ENCODE measurements at places on chromosomes 7 and 10.

GRCh38 chr7:134355927-134356326 is 39.2 kb upstream of the SLC35B4 start:
- peak; percentile 48 for DNase-seq
- no peak overlapping the region for H3K27ac ChIP-seq
- no peak overlapping the region for H3K4me3 ChIP-seq
- H3K36me3 ChIP-seq, result no peaks in the 10 kb centered on the region

DNA sequence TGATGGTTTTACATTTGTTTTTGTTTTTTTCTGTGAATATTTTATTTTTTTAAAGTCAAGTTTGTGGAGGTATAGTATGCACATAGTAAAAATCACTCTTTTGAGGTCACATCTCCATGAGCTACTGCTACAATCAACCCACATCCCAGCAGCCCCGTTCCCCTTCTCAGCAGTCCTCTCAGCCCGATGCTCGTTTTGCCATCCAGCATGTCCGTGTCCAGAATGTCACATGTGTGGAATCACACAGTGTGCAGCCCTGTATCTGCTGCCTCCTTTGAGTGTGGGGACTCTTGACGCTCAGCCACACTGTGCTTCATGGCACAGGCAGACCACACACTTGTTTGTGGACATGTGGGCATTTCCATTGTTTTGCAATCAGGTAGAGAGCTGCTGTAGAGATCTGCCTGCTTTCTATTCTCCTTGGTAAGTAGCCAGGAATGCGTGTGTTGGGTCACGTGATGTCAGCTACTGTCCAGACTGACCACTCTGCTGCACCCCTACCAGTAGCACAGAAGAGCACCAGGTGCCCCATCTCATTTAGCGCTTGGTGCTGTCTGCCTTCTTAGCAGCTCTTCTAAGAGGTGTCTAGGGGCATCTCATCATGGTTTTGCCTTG is 71.6 kb upstream of the CAMK2B start:
- DNase-seq, result no peak
- H3K4me3 ChIP-seq, result no peak overlapping the region
- no peaks in the 10 kb centered on the region for H3K4me1 ChIP-seq
- H3K36me3 ChIP-seq, result peaks cover 69% of the 10 kb centered on the region
- H3K27ac ChIP-seq, result no peak overlapping the region
- H3K27me3 ChIP-seq, result no peaks in the 10 kb centered on the region

- H3K4me1 ChIP-seq, result peaks cover 21% of the 10 kb centered on the region
- peaks cover 30% of the 10 kb centered on the region for H3K36me3 ChIP-seq
- H3K27ac ChIP-seq, result peak overlapping the region; percentile 66
- H3K4me3 ChIP-seq, result no peak overlapping the region
These were observed 247.4 kb downstream of the ELMO1 start for GRCh38 chr7:37201003-37201875.

- H3K27ac ChIP-seq, result no peak overlapping the region
- DNase-seq, result no peak
- H3K4me3 ChIP-seq, result no peak overlapping the region
- H3K27me3 ChIP-seq, result no peaks in the 10 kb centered on the region
These were observed 1019.0 kb upstream of the C7orf33 start for GRCh38 chr7:147571436-147572185.

DNA sequence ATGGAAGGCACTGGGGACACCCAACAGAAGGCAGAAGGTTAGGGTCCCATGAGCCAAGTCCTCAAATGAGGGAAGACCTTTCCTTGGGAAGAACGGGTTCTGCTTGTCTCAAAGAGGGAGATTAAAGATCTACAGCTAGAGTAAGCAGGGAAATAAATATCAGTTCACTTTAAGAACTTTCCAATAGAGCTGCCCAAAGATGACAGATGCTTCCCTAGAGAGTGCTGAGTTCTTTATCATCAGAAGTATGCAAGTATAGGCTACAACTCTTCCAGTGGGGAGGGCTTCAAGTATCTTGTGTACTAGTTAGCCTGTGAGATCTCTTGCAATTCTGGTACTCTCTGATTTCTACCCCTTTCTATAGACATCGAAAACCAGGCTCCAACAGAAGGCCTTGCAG is 39.4 kb downstream of the EMX2 start:
- no peak for DNase-seq
- H3K36me3 ChIP-seq, result no peaks in the 10 kb centered on the region
- no peak overlapping the region for H3K27ac ChIP-seq
- H3K4me1 ChIP-seq, result no peaks in the 10 kb centered on the region
- no peak overlapping the region for H3K4me3 ChIP-seq

DNA sequence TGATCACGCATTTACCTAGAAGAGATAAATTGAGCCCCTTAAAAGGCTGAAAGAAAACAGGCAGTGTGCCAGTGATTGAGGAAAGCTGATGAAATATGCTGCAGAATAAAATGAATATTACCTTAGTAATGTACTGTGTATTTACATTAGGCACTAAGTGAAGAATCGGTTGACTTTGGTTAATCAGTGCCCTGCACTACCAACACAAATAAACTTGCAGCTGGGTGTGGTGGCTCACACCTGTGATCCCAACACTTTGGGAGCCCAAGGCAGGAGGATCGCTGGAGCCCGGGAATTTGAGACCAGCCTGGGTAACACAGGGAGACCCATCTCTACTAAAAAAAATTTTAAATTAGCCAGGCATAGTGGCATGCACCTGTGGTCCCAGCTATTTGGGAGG is 148.3 kb upstream of the TCF7L2 start:
- DNase-seq, result no peak
- peaks cover 4% of the 10 kb centered on the region for H3K4me1 ChIP-seq
- no peaks in the 10 kb centered on the region for H3K27me3 ChIP-seq
- no peak overlapping the region for H3K27ac ChIP-seq
- no peaks in the 10 kb centered on the region for H3K36me3 ChIP-seq

DNA sequence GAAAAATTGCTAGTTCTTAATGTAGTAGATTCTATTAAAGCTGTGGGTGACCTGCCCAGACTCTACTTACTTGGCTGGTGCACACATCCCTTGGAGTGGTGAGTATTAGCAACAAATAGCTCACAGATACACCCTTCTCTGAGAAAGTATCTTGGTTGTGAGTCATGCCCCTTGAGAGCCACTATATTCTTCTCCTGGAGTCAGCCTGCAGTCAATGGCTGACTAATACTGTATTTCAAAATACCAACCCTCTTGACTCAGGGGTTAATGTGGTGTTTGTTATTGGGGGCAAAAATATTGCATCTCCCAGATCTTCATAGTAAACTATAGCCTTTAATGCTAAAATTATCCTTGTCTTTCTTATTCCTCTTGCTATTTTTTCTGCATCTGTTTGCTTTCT is 354.9 kb downstream of the BMPER start:
- no peak overlapping the region for H3K27ac ChIP-seq
- no peak for DNase-seq
- H3K36me3 ChIP-seq, result no peaks in the 10 kb centered on the region
- H3K4me3 ChIP-seq, result no peak overlapping the region
- no peaks in the 10 kb centered on the region for H3K4me1 ChIP-seq
- no peaks in the 10 kb centered on the region for H3K27me3 ChIP-seq

DNA sequence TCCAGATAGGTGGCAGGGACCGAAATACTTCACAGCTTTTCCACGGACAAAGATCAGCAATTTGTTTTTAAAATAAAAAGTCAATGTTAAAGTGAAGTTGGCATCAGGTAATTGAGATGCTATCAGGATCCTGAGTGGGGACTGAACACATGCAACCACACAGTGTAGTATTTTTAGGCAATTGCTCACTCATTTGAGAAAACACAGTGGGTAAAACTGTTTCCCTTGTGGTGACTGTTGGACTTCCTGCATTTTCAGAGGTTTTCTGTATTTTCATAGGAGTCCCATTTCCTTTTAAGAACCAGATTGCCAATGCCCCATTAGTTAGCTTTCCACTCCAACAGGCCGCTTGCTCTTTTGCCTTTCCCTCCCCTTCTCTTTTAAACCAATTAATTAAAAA is 159.5 kb upstream of the ZNF32 start:
- no peaks in the 10 kb centered on the region for H3K27me3 ChIP-seq
- DNase-seq, result no peak
- no peaks in the 10 kb centered on the region for H3K36me3 ChIP-seq
- H3K4me3 ChIP-seq, result no peak overlapping the region
- H3K27ac ChIP-seq, result no peak overlapping the region

DNA sequence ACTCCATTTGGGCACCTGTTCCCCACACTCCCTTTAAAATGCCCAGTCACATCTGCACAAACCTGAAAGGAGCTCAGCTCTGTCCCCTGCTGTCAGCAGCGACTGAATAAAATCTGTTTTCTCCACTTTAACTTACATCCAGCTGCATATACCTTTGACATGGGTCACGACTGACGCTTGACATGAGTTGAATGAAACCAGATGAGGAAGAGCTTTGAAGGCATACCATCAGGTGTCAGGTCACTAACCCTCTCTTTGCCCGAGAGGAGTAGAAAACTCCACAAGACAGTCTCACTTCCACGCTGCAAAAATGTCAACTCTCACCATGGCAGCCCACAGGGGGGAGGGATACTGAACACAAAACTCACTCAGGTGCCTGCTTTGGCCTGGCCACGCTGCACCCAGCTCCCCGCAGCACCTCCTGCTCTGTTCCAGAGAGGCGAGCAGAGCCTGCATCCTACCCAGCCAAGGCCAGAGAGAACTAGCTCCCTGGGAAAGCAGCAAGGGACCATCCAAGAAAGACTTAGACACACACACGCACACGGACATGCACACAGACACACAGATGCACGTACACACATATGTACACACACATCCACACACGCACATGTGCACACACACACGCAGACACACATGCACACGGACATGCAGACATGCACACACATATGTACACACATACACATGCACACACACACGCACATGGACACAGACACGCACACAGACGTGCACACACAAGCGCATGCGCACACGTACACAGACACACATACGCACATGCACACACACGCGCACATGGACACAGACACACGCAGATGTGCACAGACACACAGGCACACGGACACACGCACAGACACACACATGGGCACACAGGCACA is 191.0 kb downstream of the MAD1L1 start:
- DNase-seq, result peak; percentile 14
- H3K4me3 ChIP-seq, result no peak overlapping the region
- peaks cover 18% of the 10 kb centered on the region for H3K4me1 ChIP-seq
- H3K27me3 ChIP-seq, result no peaks in the 10 kb centered on the region

DNA sequence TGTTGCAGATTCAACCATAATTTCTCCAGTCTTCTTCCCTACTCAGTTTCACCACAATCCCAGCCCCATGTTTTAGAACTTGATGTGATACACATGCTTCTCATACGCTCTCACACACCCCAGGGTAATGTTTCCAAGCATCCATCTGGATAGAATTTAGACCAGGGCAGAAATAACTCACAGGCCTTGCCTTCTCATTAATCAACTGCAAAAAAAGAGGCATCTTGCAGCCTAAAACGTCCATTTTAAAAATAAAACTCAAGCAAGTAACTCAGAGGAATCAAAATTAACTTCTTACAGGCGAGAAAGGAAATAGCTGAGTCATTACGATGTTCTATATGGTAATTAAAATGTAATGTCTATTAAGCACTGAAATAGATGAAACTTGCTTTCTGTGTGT is 127.2 kb upstream of the RSU1 start:
- H3K27me3 ChIP-seq, result no peaks in the 10 kb centered on the region
- DNase-seq, result no peak
- no peaks in the 10 kb centered on the region for H3K4me1 ChIP-seq
- H3K36me3 ChIP-seq, result no peaks in the 10 kb centered on the region

DNA sequence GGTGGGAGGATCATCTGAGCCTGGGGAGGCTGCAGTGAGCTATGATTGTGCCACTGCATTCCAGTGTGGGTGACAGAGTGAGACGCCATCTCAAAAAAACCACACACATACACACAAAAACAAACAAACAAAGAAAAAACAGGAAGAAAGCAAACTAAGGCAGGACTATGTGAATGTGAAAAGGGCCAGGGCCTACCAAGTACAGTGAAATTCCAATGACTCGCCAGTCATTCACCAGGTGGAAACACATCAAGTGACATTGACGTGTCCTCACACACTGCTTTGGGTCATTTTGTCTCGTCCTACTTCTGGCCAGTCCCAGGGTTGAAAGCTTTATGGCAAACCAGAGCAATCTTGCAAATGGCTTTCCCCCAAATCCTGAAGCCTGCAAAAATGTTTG is 79.9 kb downstream of the HIP1 start:
- H3K4me1 ChIP-seq, result peaks cover 6% of the 10 kb centered on the region
- H3K27me3 ChIP-seq, result no peaks in the 10 kb centered on the region
- no peak overlapping the region for H3K4me3 ChIP-seq
- H3K36me3 ChIP-seq, result peaks cover 7% of the 10 kb centered on the region
- DNase-seq, result no peak
- H3K27ac ChIP-seq, result peak overlapping the region; percentile 46

GRCh38 chr10:73925539-73925938 is 14.6 kb downstream of the PLAU start:
- no peak for DNase-seq
- peaks cover 4% of the 10 kb centered on the region for H3K4me1 ChIP-seq
- no peaks in the 10 kb centered on the region for H3K36me3 ChIP-seq
- no peak overlapping the region for H3K27ac ChIP-seq
- no peak overlapping the region for H3K4me3 ChIP-seq
- no peaks in the 10 kb centered on the region for H3K27me3 ChIP-seq

DNA sequence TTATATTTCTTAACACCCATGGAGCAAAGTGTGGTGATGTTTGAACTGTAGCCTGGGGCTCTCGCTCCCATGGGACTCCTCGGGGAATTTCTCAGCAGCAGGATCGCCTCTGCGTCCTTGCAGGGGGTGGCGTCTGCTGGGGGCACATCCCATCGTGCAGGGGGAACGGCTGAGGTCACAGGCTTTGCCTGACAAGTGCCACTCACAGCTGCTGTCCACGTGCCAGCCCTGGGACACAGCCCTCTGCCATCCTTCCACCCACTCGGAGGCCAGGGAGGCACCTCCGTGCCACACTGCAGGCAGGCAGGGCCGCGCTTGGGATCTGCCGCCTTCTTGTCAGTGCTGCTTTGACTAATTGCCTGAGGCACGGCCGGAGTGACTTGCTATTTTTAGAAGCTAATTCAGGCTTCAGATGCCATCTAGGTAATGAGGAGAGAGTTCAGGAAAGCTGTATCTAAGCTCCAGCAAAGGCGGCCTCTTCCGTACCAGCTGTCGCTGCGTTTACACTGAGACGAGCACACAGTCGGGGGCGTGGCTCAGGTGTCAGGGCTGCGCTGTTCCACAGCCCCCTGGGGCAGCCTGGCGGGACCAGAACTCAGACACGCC is 45.7 kb downstream of the PITRM1 start:
- no peak overlapping the region for H3K27ac ChIP-seq
- DNase-seq, result no peak
- H3K36me3 ChIP-seq, result peaks cover 17% of the 10 kb centered on the region
- no peak overlapping the region for H3K4me3 ChIP-seq

All from lower lobe of right lung (tissue), 2 donors.